ENCODE measurements at places on chromosomes 1 and 21.

DNA sequence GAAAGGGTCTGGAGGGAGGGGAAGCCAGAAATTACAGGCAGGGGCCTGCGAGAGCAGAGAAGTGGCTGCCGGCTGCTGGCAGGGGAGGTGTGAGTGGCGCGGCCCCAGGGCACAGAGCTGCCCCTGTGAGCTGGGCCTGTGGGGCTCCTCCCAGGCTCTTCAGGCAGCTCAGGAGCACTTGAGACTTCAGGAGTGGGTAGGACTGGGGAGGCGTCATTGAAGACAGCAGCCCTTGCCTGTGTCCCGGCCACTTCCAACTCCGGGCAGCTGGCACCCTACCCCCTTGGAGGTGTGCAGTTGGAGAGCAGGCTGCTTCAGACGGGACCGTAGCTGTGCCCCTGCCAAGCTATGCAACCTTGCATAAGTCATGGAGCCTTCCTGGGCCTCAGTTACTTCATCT lies 87.5 kb upstream of the ACTL8 start:
- no peaks in the 10 kb centered on the region for H3K27me3 ChIP-seq
- H3K4me3 ChIP-seq: no peak overlapping the region
- H3K27ac ChIP-seq: no peak overlapping the region
- no peak for DNase-seq
- H3K36me3 ChIP-seq: no peaks in the 10 kb centered on the region

DNA sequence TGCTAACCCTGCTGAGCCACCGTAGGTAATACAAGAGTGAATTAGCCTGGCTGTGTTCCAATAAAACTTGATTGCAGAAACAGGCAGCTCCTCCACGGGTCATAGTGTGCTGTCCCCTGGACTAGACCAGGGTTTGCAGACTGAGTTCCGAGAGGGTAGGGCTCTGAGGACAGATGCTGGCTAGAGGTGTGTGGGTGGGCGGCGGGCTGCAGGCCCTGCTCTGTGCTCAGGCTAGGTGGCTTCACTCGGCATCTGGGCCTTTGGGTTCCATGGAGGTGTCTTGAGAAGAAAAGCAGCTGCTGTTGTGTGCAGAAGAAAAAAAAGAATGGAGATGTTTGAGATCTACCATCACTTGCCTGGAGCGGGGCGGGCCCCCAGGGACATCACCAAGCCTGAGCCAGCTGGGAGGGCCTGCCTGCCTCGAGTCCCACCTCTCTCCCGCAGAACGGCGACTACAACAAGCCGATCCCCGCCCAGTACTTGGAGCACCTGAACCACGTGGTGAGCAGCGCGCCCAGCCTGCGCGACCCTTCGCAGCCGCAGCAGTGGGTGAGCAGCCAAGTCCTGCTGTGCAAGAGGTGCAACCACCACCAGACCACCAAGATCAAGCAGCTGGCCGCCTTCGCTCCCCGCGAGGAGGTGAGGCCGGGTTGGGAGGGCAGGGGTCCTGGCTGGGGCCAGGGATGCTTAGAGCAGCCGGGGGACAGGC lies 7.9 kb downstream of the TMEM201 start:
- H3K27ac ChIP-seq: no peak overlapping the region
- H3K27me3 ChIP-seq: no peaks in the 10 kb centered on the region
- peak; percentile 50 for DNase-seq

- peak overlapping the region; percentile 79 for H3K27ac ChIP-seq
- no peak for DNase-seq
- no peaks in the 10 kb centered on the region for H3K27me3 ChIP-seq
- H3K36me3 ChIP-seq: peaks cover 4% of the 10 kb centered on the region
- H3K4me3 ChIP-seq: no peak overlapping the region
These were observed 92.4 kb downstream of the RUNX1 start for GRCh38 chr21:34956416-34957316.

DNA sequence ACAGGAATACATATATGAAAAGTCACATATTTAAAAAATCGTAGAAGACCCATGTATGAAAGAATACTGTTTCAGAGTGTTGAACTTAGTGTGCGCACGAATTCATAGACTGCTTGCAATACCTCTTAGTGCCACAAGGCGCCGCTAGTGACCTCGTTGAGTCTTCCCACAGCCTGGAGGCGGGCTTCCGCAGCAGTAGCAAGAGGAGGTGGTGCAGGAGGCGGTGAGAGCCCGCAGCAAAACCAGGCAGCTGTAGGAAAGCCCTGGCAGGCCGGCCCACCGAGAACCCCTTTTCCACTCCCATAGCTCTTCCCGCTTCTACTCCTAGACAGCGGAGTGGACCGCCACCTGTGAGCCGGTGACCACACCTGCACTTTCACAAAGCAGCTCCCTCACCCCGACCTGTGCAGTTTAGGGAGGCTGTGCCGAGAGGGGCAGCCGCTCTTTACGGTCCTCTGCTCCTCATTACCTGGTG lies 23.5 kb downstream of the MTARC1 start:
- peaks cover 7% of the 10 kb centered on the region for H3K4me1 ChIP-seq
- H3K36me3 ChIP-seq: no peaks in the 10 kb centered on the region
- DNase-seq: peak; percentile 83

- H3K27ac ChIP-seq: no peak overlapping the region
- peaks cover 7% of the 10 kb centered on the region for H3K4me1 ChIP-seq
- no peak overlapping the region for H3K4me3 ChIP-seq
These were observed 9.8 kb upstream of the KCNA3 start for GRCh38 chr1:110684491-110684890.

DNA sequence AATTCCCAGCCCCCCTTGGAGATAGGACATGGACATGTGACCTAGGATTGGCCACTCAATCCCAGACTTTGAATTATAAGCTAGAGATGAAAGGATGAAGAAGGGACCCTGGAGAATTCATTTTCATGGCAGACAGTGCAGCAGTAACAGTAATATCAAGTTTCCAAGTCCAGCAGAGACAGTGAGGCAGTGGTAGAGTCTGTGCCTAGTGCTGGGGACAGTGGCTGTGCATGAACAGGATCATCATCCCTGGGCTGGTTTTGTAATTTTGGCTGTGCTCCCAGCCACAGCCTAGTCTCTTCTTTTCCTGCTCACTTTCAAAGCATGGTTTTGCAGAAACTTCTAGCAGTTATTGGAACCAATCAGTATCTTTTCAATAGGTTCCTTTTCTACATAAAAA lies 29.6 kb upstream of the CD84 start:
- DNase-seq: no peak
- no peak overlapping the region for H3K4me3 ChIP-seq
- no peak overlapping the region for H3K27ac ChIP-seq
- peaks cover 46% of the 10 kb centered on the region for H3K4me1 ChIP-seq
- peaks cover 30% of the 10 kb centered on the region for H3K36me3 ChIP-seq

DNA sequence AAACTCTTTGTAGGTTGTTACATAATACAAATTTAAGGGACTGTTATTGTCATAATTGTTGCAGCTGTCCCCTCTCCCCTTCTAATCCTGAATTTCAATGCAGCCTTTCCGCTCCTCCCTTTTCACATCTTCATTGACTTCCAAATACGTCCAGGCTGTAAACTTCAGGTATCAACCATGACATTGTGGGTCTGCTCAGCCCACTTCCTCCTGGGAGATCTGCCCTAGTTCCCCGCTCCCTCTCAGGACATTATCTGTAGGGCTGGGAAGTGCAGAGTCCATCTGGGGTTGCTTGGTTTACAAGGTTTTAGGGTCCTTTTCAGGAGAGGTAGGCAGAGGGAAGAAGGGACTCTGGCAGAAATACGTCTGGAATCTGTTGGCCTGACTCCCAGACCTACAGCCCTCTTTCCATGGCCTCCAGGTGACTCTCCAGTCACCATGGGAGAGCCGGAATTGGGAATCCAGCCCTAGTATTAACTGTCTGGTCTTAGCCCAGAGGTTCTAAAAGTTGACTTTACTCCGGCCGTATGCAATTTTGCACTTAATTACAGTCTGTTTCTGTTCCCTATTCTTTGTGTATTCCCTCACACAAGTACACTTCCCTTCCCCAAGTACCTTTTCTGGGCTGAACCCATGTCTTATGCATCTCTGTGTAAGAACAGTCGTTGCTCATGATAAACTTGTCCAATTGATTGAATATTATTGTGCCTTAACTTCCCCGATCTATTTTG lies 4.7 kb upstream of the DENND2D start:
- peaks cover 55% of the 10 kb centered on the region for H3K4me1 ChIP-seq
- peak overlapping the region; percentile 98 for H3K4me3 ChIP-seq
- H3K36me3 ChIP-seq: no peaks in the 10 kb centered on the region
- no peaks in the 10 kb centered on the region for H3K27me3 ChIP-seq
- no peak for DNase-seq

- peaks cover 8% of the 10 kb centered on the region for H3K27me3 ChIP-seq
- H3K4me3 ChIP-seq: peak overlapping the region; percentile 96
- peaks cover 5% of the 10 kb centered on the region for H3K36me3 ChIP-seq
- peak overlapping the region; percentile 95 for H3K27ac ChIP-seq
- peak; percentile 93 for DNase-seq
These were observed 36.8 kb upstream of the RUNX3 start for GRCh38 chr1:24966724-24967346.

- peaks cover 27% of the 10 kb centered on the region for H3K4me1 ChIP-seq
- peaks cover 13% of the 10 kb centered on the region for H3K36me3 ChIP-seq
- no peaks in the 10 kb centered on the region for H3K27me3 ChIP-seq
- no peak for DNase-seq
- no peak overlapping the region for H3K27ac ChIP-seq
These were observed 6.1 kb downstream of the STX12 start for GRCh38 chr1:27779122-27779521.

GRCh38 chr1:152313319-152313801 lies 11.7 kb downstream of the FLG start:
- no peak overlapping the region for H3K4me3 ChIP-seq
- no peak overlapping the region for H3K27ac ChIP-seq
- H3K36me3 ChIP-seq: no peaks in the 10 kb centered on the region
- no peaks in the 10 kb centered on the region for H3K4me1 ChIP-seq

- no peaks in the 10 kb centered on the region for H3K36me3 ChIP-seq
- no peaks in the 10 kb centered on the region for H3K4me1 ChIP-seq
These were observed 577.7 kb downstream of the MRPL39 start for GRCh38 chr21:25029580-25029979.

DNA sequence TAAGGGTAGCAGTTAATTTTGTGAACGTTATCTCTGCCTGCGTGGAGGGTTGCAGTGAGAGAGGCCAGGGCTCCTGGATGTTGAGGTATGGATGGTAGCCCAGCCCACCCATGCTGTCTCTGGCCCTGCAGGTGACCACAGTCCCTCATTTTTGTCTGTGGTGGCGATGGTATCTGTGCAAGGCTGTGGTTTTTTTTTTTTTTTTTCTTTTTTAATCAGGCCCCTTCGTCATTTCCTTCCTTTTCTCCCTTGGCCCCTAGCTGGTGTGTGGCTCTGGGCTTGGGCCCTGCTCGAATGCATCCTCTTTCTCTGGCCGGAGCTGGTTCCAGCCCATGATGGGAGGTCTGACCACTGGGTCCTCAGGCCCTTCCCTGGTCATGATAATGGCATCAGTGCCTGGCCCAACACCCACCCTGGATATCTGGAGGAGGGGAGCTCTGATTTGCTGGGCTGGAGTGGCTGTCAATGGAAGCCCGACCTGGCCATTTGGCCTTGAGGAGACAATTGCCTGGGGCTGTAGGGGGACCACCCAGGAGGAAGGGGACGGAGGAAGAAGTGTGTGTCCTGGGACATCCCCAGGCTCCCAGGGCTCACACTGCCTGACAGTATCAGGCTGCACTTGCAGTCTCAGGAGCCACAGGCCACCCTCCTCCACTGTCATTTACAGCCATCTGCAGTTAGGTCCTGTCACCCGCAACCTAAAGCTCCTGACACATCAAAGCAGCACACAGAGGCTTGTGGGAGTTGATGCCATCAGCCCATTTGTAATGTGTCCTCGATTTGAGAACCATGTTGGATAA lies 8.1 kb upstream of the RNF187 start:
- H3K27ac ChIP-seq: peak overlapping the region; percentile 93
- no peak for DNase-seq
- peaks cover 41% of the 10 kb centered on the region for H3K4me1 ChIP-seq

DNA sequence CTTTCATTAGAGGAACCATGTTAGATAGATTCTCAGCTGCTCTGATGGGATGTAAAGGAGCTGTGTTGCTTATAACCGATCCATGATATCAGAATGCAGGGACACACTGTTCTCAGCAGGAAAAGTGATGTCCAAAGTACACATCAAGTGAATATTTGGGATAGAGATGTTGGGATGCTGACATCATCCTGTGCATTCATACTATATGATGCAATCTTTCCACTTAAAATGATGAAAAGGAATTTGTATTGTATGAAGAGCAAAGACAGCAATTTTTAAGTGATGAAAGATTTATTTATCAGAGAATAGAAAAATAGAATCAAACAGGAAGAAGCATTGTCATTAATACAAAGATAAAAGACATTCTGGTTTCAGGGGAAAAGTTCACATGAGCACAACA lies 110.1 kb downstream of the ERG start:
- H3K4me3 ChIP-seq: no peak overlapping the region
- no peak for DNase-seq
- no peaks in the 10 kb centered on the region for H3K36me3 ChIP-seq
- H3K27me3 ChIP-seq: peaks cover 20% of the 10 kb centered on the region

- no peaks in the 10 kb centered on the region for H3K36me3 ChIP-seq
- H3K27ac ChIP-seq: no peak overlapping the region
- H3K27me3 ChIP-seq: no peaks in the 10 kb centered on the region
- peaks cover 24% of the 10 kb centered on the region for H3K4me1 ChIP-seq
- no peak overlapping the region for H3K4me3 ChIP-seq
These were observed 44.4 kb upstream of the HAO2 start for GRCh38 chr1:119324198-119324597.

DNA sequence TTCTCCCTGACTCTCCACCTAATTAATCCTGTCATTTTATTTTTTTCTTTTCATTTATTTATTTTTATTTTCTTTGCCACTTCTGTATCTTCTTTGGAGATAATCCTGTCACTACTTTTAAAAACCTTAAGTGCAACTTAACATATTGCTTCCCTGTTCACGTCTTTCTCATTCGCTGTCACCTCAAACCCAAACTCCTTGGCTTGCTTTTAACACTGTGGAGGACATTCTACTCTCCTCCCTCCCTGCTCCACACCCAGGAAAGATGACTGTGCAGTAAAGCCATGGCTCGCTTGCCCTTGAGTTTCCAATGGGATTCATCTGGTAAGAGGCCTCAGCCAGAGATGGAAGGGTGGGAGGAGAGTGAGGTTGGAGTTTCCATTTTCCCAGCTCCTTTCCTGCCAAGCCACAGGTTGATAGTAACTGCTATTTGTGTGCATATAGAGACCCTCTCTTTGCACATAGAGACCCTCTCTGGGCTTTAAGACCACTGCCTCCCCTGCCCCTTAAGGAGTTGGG lies 6.4 kb upstream of the BRWD1 start:
- H3K4me3 ChIP-seq: no peak overlapping the region
- no peak for DNase-seq
- H3K27me3 ChIP-seq: peaks cover 9% of the 10 kb centered on the region
- peaks cover 10% of the 10 kb centered on the region for H3K4me1 ChIP-seq
- no peaks in the 10 kb centered on the region for H3K36me3 ChIP-seq

DNA sequence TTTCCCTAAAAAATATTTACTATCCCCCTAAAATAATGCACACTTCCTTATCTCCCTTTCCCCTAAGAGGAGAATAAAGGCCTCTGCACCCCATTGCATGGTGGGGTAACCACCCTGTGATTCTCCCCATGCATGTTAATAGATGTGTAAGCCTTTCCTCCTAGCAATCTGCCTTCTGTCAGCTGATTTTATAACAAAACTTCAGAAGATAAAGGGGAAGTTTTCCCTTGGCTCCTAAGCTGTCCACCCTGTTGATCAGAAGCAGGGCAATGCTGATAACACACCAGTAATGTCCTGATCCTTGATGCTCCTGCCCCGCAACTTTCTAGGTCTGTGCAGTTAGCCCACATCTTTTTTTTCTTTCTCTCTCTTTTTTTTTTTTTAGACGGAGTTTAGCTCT lies 11.4 kb upstream of the RNF187 start:
- peaks cover 56% of the 10 kb centered on the region for H3K4me1 ChIP-seq
- no peak for DNase-seq
- no peak overlapping the region for H3K27ac ChIP-seq
- no peaks in the 10 kb centered on the region for H3K36me3 ChIP-seq
- peaks cover 10% of the 10 kb centered on the region for H3K27me3 ChIP-seq
- no peak overlapping the region for H3K4me3 ChIP-seq
